Stimulated activated CD4-positive, alpha-beta T cell treated with anti-CD3 and anti-CD28 coated beads, Interleukin-12 subunit alpha, Interleukin-12 subunit beta, amount 100 ng/mL, for 24 hours (primary cell): ENCODE measurements at places on chromosomes 7 and 10.

- peak; percentile 40 for DNase-seq
Measured at GRCh38 chr7:74606101-74606908, 51.2 kb upstream of the GTF2I start.

- DNase-seq, result no peak
Measured at GRCh38 chr7:7489546-7489945, 46.1 kb downstream of the COL28A1 start.

- no peak for DNase-seq
Measured at GRCh38 chr7:138980563-138981291, 462 bp downstream of the KIAA1549 start.

DNA sequence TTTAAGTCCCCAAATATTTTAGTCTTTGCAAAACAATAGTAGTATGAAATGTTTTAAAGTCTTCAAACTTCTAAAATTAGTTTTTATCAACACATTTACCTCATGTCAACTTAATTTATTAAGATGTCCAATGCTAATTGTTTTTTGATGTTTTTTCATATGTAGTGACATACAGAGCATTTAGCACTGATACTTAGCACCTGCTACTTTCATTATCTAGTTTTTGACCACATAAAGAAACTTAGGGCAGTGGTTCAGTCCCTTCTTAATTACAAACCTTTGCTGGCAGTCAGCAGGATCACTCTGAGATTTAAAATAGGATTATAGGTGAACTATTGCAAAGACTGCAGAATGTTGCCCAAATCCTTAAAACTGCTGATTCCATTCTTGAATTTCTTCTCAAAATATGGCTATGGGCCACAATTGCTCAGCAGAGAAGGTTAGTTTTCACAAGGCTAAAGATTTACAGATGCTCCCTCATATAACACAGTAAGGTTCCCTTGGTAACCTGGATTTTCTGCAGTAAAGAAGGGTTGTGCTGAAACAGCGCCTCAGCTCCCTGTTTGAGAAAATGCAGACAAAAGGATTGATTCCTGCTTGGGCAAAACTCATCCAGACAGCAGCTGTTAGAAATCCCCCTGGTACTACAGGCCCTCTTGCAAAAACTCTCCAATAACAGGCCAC, 3.4 kb downstream of the GPR85 start:
- DNase-seq, result no peak

DNA sequence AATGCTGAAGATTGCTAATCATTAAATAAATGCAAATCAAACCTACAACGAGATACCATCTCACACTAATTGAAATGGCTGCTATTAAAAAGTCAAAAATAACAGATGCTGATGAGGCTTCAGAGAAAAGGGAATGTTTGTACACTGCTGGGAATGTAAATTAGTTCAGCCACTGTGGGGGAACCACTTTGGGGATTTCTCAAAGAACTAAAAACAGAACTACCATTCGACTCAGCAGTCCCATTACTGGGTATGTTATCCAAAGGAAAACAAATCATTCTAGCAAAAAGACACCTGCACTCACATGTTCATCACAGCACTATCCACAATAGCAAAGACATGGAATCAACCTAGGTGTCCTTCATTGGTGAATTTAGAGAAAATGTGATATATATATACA, 379.0 kb upstream of the CNTNAP2 start:
- no peak for DNase-seq

DNA sequence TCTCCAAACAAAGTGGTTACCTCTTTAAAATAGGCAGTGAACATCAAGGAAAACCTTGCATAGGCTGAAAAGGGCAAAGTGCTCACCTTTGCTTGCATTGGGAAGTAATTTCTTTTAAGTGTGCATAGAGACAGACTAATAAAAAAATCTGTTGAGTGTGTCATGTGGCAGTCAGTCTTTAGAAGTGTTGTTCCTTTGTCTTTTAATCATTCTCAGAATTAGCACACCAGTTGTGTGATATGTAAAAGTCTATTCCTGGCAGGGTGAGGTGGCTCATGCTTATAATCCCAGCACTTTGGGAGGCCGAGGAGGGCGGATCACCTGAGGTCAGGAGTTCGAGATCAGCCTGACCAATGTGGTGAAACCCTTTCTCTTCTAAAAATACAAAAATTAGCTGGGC, 117.0 kb downstream of the INSYN2A start:
- no peak for DNase-seq

DNA sequence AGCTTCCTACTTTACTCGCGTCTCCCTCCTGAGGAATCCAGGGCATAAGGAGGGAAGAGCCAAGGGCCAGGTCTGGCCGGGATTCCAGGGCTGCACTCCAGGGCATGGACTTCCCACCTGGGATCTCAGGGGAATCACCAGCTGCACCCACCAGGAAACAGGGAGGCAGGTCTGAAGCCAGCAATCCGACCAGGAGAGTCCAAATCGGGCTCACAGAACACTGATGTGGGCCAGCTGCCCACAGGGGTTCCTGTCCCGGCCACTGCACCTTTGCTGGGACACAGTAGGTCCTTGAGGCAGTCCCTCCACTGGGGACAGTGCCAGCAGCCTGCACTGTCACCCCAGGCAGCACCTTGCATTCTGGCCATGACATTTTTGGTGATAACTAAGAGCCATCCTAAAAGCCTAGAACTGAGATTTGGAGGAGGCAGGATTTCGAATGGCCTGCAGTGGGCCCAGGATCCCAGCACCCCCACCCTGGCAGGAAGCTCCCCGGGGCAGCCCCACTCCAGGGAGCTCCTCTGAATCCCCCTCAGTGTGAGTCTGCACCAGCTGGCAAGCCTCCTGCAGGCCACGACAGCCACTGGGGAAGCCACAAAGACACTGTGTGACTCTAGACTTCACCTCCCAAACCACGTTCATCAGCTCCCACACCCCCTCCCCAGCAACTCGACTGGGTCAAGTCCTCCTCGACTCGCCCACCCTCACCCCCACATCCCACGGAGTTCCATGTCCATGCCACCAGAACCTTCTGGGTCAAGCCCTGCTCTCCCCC, 71.5 kb upstream of the PPP2R2D start:
- DNase-seq, result no peak

DNA sequence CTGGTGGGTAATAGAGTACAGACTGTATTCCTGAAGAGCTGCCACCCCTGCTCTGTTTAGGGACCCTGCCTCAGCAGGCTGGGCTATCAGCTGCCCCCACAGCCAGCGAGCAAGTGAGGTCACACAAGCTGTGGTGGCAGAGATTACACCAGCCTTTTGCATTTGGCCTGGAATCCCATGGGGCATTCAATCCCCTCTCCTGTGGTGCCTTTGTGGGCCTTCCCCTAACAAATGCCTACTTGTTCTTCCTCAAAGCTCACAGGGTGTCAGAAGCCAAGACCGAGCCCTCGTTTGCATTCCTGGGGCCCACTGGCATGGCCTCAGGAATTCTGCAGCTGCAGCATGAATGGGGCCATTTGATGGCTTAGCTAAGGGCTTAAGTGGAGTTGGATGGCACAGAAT, 212.7 kb upstream of the PHYHIPL start:
- no peak for DNase-seq

- DNase-seq, result no peak
Measured at GRCh38 chr7:4690953-4691856, 9.1 kb downstream of the FOXK1 start.

GRCh38 chr7:66277492-66277891, 72.4 kb downstream of the TPST1 start:
- DNase-seq, result no peak
